ENCODE measurements at places on chromosomes 7 and 10. TPM values are rescaled to one million over a fixed set of nuclear protein-coding genes. Genes with fewer than 3 reads are reported as not detected.

DNA sequence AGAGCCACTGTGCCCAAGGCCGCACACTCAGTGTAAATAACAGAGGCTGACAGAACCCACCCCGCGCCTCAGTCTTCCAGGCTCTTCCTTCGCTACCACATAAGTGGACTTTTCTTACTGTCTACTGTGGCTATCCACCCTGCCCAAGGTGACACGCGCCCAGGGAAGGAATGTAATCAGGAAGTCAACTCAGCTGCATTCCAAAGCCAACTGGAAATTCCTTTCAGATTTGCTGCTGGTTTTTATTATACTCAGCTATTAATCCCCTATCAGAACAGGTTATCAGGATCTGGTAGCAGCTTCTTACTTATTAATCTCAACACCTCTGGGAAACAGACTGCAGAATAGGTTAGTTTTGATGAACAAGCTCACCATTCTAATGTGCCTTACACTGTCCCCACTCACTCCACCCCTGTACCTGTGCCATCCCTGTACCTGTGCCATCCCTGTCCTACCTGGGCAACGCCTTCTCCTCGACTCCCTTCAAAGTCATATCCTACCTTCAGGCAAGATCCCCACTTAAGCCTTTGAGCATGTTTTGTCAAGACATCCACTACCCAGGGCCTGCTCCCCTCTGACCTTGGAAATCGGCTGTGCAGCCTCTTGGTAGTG, 90.7 kb downstream of the NHLRC2 start:
- H3K27ac ChIP-seq: no peak overlapping the region
- no peaks in the 10 kb centered on the region for H3K36me3 ChIP-seq
- DNase-seq: no peak
- H3K27me3 ChIP-seq: no peaks in the 10 kb centered on the region

DNA sequence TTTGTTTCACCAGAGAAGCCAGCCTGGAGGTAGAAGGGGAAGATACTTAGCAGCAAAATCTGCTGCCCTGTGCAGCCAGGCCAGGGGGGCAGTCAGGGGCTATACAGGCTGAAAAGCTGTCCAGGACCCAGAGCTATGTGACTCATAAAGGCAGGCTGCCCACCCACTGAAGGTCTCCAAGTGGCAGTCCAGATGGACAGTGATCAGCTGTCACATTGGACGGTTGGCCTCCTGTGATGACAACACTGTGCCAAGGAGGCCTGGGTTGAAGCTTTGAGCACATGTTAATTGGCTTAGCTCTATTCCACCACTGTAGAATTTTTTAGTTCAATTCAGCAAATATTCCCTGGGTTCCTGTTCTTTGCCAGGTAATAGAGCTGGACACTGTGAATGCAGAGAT, 577.3 kb upstream of the GALNT17 start:
- no peaks in the 10 kb centered on the region for H3K4me1 ChIP-seq
- no peak overlapping the region for H3K27ac ChIP-seq
- no peaks in the 10 kb centered on the region for H3K36me3 ChIP-seq
- H3K4me3 ChIP-seq: no peak overlapping the region

DNA sequence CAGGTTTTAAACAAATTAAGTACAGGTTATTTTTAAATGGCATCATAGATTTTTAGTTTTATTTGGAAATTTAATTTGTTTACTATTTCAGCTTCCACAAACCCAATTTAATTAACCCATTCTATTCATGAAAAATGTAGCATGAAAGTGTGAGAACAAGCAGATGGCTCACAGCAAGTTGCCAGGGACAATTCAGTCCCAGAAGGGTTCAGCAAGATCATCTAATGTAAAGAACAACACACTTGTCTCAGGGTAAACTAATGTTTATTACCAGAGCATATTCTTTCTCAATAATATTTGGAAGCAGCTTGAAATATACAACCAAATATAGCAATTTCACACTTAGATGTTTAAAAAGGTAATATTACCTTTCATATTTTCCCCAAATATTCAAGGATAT, 166.9 kb upstream of the SLC13A1 start:
- no peaks in the 10 kb centered on the region for H3K27me3 ChIP-seq
- no peaks in the 10 kb centered on the region for H3K36me3 ChIP-seq
- no peak overlapping the region for H3K27ac ChIP-seq
- DNase-seq: no peak
- H3K4me3 ChIP-seq: no peak overlapping the region
- no peaks in the 10 kb centered on the region for H3K4me1 ChIP-seq

GPER1 gene
- 4.5 TPM for total RNA-seq
